ENCODE measurements at places on chromosomes 5 and 9.

DNA sequence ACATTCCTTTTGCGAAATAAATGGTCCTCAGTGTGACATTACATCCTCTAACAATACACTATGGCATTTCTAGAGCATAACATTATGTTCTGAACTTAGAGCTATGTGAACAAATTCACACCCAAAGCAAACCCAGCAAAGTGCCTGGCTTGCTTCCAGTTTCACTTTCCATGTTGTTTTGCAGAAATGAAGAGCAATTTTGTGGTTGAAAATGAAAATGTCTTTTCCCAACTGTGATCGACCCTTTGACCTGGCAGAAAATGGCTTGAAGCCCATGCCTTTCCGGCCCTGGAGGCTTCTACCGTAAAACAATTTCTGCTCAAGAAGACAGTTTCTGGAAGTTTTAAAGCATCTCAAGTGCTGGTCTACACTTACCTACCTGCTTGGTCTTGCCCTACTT lies 344.7 kb upstream of the RGMB start:
- no peak for DNase-seq

- DNase-seq, result no peak
Observed at GRCh38 chr5:113807427-113807991, 294.0 kb downstream of the YTHDC2 start.

DNA sequence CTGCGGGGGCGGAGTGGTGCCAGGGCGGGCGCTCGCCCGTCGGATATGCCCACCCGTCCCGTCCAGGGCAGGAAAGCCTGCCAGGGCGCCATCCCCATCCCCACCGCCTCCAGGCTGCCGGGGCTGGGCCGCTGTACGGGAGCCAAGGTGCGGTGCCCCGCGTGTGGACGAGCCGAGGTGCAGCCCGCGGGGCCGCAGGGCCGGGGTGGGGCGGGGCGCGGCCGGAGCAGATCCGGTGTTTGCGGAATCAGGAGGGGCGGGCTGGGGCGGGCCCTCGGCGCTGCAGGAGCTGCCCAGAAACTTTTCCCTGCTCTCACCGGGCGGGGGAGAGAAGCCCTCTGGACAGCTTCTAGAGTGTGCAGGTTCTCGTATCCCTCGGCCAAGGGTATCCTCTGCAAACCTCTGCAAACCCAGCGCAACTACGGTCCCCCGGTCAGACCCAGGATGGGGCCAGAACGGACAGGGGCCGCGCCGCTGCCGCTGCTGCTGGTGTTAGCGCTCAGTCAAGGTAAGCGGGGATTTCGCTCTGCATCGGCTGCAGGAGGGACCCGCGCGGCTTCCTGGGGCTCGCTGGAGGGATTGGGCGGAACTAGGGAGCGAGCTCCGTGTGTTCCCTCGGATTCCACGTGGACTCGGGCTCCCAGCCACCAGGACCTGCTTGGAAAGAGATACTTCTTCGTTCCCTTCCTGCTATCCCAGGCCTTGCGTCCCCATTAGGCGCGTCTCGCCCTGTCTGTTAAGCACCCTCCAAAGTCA lies at the start of gene ITGA2:
ITGA2 (plus strand) TSS at position 328 of the 756 bp plus-strand sequence; CDS start at position 445, 117 bp downstream.
- DNase-seq, result no peak

DNA sequence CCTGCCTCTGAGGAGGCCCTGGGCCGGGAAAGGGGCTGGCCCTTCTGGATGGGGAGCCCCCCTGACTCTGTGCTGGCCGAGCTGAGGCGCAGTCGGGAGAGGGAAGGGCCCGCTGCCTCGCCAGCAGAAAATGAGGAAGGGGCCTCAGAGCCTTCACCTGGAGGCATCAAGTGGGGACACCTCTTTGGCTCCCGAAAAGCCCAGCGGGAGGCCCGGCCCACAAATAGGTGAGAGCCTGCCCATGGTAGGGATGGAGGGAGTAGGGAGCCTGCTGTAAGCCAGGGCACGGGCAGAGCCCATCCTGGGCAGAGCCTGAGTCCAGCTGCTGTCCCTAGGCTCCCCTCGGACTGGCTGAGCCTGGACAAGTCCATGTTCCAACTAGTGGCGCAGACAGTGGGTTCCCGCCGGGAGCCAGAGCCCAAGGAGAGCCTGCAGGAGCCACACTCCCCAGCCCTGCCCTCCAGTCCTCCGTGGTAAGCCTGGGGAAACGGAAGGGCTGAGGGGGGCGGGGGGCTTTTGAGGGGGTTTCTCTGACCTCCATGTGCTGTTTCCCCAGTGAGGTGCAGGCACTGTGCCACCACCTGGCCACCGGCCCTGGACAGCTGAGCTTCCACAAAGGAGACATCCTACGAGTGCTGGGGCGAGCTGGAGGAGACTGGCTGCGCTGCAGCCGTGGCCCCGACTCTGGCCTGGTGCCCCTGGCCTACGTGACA lies 44.3 kb upstream of the TESK1 start:
- no peak for DNase-seq

DNA sequence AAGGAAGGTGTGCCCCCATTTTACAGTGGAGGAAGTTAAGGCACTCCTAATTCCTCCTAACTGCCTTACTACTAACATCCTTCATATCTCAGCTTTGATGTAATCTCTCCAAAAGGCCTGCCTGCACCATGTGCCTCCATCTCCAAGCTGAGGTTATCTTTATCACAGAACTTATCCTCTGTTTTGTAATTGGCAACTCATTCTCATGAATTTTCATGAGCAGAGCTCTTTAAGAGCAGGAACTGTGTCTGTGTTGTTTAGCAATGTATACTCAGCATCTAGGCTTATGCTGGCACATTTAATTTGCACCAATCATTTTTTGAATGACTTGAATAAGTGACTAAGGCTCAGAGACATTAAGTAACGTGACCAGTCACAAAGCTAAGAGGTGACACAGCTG lies 147.9 kb upstream of the VLDLR start:
- no peak for DNase-seq

DNA sequence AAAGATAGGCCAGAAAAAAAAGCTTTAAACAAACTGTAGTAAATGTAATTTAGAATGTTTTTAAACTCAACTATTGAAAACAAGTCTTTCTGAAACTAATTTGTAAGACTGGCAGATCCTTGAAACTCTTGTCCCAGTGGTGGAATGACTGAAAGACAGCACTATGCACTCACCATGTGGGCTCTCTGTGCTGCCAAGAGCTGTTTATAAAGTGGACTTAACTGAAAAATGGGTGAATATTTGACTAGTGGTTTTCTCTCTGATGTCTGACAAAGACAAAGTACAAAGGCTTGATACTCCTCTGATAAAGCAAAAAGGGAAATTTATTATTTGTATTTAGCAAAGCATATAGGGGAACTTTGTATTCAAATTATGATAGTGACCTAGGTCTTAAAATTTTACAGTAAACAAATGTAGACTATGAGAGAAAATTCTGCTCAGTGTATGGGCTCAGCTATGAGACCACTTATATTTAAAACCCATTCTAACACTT lies 635.4 kb downstream of the NR2F1-AS1 start:
- no peak for DNase-seq

GRCh38 chr9:126023962-126024361 lies 276.8 kb downstream of the PBX3 start:
- DNase-seq, result no peak

DNA sequence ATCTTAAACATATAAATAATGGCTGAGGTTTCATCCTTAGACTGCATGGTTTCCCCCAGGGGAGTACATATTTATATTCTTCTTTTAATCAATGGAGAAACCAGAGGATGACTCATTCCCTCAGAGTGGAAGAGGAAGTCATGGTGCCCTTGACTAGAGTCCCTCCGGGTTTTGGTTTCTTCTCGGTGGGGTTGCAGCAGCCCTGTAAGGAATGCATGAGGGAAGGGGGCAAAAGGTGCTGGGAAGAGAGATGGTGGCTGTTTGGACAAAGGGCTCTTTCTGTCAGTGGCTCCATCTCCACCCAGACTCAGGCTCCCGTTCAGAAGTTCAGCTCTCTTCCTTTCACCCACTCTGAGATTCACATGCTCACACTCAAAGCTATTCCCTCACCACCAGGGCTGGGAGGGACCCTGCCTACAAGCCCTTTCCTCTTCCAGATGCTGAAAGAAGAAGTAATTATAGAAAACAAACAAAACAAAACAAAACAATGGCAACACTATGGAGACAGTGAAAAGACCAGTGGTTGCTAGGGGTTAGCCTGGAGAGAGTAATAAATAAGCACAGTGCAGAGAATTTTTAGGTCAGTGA lies 129.8 kb upstream of the IL12B start:
- no peak for DNase-seq

DNA sequence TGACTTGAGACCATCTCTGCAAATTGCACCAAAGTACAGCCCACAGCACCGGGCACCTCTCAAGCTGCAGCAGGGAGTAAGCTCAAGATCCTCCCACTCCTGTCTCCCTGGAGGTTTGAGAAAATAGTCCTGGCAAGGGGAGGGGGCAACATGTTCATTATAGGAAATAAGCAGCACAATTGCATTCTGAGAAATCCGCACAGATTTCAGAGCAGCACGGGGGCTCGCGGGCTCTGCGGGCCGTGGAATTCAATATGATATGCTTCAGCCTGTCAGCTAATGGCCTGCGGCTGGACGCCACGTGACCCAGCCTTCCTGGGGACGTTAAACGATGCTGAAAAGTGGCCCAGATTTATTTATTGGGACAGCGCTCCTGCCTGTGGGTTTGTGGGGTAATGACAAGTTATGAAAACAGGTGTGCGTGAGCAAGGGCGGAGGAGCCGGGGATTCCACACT lies 156.4 kb downstream of the DAB2IP start:
- no peak for DNase-seq
